Caki2 (cell line): ENCODE measurements at places on chromosomes 4 and X. TPM values are rescaled to one million over a fixed set of nuclear protein-coding genes. Genes with fewer than 3 reads are reported as not detected.

DNA sequence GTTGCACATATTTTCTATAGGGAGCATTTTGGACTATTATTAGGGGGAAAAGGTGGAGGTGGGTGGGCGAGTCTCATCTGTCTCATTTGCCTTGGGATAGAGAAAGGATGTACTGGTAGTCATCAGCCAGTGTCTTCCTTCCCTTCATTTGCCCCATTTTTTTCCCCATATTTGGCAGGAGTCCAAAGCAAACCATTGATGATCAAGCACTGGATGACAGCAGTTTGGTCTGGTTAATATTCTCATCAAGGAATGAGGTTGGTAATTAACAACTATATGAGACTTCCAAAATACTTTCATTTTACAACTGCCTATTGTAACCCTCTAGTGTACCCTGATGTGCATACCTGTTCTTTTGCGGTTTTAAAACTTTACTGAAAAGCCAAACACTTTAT, 22.6 kb upstream of the IGFBP7 start:
- DNase-seq = peak; percentile 38

DNA sequence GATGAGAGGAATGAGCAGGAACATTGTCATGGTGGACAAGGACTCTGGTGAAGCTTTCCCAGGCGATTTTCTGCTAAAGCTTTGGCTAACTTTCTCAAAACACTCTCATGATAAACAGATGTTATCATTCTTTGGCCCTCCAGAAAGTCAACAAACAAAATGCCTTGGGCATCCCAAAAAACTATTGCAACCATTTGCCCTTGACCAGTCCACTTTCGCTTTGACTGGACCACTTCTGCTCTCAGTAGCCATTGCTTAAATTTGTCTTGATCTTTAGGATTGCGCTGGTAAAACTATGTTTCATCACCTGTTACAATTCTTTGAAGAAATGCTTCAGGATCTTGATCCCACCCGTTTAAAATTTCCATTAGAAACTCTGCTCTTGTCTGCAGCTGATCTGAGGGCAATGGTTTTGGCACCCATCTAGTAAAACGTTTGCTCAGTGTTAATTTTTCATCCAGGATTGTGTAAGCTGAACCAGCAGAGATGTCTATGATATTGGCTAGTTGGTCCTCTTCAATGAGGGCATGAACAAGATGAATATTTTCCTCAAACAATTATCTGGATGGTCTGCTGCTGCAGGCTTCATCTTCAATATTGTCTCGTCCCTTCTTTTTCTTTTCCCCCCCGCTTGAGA, 14.8 kb downstream of the TBC1D1 start:
- DNase-seq = no peak

- peak; percentile 2 for DNase-seq
Measured at GRCh38 chrX:126137899-126138298, 28.2 kb downstream of the DCAF12L2 start.

DNA sequence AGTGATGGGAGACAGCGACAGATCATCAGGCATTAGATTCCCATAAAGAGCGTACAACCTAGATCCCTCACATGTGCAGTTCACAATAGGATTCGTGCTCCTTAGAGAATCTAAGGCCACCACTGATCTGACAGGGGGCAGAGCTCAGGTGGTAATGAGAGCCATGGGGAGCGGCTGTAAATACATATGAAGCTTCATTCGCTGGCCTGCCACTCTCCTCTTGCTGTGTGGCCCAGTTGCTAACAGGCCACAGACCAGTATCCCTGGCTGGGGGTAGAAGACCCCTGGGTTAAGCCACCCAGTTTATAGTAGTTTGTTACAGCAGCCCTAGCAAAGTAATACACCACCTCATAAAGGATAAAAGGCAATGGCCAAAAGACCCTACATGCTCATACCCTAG, 30.3 kb downstream of the APBB2 start:
- no peak for DNase-seq

DNA sequence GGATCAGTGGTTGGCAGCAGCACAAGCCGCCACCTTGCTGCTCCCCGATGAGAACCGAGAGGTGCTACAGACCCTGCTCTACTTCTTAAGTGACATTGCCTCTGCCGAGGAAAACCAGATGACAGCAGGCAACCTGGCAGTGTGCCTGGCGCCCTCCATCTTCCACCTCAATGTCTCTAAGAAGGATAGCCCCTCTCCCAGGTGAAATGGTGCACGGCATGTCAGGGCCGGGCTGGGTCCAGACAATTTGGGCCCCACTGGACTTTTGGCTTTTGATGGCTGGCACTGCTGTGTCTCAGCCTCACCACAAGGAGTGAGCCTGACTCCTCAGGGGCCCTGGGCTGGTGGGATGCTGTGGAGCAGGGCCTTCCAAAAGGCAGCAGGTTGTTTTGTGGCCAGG, 74.1 kb downstream of the STARD8 start:
- no peak for DNase-seq

DNA sequence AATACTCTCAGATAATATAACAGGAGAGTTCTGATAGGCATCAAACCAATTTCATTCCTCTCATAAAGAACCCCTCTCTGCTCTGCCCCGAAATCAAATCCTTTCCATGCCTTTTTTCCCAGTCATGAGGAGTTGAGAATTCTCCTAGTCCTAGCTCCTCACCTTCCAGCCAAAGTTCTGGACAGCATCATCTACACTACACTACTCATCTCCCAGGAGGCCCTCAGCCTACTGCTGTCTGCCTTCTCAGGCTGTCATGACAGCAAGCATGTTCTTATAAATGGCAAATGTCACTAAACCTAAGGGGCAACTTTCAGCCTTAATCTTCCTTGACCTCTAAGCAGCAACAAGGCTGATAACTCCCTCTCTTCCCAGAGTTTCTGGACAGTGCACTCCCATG, 26.6 kb downstream of the MAPK10 start:
- no peak for DNase-seq

DNA sequence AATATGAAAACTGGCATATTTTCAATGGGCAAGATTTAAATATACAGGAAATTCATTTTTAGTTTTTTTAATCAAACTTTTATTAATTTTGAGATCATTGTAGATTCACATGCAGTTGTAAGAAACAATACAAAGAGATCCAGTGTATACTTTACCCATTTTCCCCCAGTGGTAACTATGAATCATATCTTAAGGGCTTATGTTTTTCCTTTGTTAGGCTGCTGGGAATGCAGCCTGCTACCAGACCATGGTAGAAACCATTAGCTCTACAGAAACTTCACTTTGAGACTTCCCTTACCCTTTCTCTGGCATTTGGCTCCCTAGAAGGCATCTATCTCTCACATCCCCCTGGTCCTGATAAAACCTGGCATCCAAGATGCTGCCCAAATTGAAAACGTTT, 147.6 kb upstream of the EOLA2 start:
- no peak for DNase-seq

Gene VGLL1
- total RNA-seq = not detected in 2 replicates

DNA sequence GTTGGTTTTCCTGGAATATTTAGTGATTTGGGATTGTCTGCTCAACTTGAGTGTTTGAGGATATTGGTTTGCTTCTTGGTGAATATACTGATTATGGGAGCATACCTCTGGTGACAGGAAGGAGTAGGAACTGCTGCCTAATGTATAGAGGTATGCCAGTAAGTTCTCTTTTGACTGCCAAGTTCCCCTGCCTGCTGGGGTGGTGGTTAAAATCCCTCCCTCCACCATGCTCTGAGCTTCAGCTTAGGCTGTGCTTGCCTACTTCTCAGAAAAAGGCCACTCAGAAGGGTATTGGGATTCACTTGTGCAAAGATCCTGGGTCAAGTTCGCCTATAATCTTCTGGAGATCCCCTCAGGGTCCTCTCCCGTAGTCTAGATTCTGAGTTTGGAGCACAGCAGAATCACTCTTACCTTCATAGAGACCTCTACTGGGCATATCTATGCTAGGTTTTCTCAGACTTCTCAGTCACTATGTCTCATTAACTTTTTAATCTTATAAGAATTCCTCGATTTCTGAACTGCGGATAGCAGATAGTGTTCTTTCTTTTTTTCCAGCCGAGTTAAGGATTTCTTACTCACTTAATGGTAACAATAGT, 44.7 kb upstream of the DCK start:
- no peak for DNase-seq

DNA sequence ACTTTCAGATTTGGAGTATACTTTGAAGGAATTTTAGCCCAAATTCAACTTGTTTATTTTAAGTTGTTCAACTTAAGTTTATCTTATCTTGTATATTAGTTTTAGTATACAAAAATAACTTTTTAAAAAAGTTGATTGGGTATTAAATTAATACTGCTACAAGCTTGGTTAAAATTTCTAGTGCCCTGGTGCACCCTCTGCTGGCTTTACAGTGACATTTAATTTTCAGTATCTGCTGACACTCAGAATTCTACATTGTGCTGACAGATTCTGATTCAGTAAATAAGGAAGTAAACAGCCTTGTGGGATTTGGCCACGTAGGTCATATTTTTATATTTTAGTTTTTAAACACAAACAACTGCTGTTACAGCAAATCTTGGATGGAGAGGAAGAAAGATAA, 2.9 kb downstream of the EDA start:
- peak; percentile 1 for DNase-seq

- DNase-seq = no peak
Measured at GRCh38 chrX:109268340-109268739, 213.5 kb downstream of the GUCY2F start.
